ENCODE measurements at places on chromosomes 1 and 21.

DNA sequence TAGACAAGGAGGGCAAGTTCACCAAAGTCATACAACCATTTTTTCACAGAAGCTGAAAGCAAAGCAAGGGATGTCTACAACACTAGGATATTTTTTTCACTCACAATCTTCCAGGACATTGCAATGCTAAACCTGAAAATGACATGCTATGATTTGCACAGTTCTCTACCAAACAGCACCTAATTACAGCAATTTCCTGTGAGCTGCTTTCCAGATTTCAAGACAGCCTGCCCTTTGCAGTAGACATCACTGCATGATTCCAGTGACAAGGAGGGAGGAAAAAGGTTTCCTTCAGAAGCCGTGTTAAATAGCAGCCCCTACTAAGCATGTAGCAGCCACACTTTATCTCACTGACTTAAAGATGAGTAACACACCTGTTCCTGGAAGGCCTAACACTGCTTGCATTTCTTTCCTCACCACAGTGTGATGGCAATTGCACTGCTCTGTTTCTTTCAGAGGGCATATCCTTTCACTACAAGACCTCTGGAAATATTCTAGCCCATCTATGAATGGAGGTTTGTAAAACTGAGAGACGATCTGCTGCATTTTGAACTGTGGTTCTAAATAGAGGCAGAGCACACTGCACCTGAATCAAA, 97.1 kb downstream of the DUSP10 start:
- no peak for DNase-seq

- no peak for DNase-seq
Observed at GRCh38 chr1:245823408-245824147, 668.8 kb downstream of the KIF26B start.

DNA sequence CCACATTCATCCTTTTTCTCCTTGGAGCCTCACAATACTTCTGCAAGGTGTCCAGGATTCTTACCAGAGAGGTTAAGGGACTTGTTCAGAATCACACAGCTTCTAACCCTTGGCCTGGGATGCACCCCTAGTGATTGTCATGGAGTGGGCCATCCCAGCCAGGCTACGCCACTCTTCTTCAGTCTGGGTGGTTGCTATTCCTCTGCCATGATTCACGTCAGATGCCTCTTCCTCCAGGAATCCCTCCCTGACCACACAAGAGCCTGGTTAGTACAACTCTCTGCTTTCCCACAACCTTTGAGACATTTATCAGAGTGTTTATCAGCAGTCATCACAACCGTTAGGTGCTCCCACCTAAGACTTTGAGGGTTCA, 121.8 kb downstream of the EPHB2 start:
- no peak for DNase-seq

DNA sequence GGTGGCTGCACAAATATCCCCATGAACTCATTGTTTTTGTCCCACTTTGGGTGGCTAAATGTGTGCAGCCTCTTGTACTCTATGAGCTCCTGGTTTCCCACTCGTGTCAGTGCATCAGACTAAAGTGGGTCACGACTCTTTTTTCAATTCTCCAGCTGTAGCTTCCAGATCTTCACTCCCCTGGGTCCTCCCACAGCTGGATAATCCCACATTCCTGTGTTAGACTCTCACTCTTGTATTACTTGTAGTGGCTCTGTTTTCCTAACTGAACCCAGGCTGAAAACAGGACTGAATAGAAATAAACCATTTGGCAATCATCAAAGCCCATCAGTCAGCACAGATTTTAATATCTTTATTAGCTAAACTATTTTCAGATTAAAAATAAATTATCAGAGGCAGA, 60.4 kb downstream of the UBE2U start:
- no peak for DNase-seq

DNA sequence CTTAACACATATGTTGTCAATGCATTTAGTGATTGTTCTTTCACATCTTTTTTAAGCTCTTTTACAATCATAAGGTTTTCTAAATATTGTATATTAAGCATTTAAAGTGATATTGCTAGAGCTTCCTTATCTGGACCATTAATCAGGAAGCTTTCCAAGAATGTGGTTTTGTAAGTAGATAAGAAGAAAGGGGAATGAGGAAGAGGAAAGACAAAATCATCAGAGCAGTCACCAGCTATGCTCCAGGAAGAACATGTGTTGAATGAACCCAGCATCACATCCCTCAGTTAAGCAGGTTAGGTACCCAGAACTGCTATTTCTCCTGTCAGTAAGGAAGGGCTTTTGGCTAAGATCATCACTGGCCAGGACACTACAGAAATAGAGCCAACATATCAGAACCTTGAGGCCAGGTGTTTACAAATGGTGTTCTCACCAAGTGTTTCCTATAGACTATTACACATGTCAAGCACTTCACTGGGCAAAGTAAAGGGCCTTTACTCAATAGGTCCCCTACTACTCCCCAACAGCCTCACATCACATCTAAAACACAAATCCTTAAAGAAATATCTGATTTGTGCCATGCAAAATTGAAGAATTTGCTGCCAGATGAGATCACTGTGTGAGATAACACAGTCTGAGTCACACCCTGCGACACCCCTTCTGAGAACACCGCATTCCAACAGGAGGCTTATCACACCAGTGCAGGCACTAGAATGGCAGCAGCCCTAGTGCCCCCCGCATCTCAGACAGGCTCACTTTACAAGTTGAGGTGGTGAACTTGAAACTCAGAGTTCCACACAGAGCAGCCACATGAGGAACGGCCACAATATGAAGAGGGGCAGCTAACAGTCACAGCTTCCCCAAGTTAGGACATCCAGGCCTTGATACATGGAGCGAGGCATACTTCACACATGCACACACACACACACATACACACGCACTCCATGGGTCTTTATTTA, 1.8 kb upstream of the SPRR2A start:
- no peak for DNase-seq

GRCh38 chr1:226158983-226159382, 27.6 kb downstream of the ACBD3 start:
- DNase-seq: no peak
